T1000 (cell line): ENCODE measurements at places on chromosomes 13 and 19.

- no peak for DNase-seq
Measured at GRCh38 chr13:80116107-80116506, 224.8 kb downstream of the SPRY2 start.

GRCh38 chr19:2590630-2591399 lies 111.7 kb downstream of the GNG7 start:
- DNase-seq: no peak

DNA sequence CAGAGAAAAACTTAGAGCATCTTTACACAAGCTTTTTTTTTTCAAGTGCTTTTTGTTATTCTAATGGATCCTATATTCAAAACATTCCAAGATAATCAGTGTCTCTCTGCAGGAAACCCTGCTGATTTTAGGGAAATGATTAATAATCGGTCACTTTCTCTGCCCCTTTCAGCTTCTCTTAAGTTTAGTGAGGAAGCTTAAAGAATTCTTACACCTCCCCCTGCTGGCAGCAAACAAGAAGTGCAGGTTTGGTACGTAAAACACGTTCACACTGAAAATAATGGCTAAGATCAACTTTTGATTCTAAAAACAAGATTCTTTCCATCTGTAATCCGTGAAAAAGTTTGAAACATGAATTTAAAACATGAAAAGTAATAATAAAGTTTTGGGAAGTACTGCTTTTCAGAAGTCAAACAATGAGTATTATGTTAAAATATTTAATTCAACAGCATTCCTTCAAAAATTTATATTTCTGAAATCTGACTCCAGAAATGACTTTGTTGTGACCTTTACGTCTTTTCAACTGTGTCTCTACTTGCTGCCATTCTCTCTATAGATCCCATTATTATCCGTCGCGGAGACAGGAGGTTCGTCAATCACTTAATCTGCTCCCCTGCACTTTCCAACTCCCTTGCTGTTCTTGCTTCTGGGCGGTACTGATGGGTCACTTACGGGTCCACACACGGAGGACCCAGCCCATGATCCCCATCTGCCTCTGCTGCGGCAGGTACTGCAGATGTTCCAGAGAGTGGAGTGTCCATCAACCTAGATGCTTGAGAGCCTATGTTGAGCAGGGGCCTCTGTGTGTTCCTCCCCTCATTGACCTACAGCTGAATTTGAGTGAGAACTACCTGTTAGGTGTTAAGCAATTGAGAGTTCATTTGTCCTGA lies 203.1 kb upstream of the EDNRB start:
- no peak for DNase-seq

GRCh38 chr13:33913829-33914228 lies 95.9 kb downstream of the RFC3 start:
- DNase-seq: no peak

DNA sequence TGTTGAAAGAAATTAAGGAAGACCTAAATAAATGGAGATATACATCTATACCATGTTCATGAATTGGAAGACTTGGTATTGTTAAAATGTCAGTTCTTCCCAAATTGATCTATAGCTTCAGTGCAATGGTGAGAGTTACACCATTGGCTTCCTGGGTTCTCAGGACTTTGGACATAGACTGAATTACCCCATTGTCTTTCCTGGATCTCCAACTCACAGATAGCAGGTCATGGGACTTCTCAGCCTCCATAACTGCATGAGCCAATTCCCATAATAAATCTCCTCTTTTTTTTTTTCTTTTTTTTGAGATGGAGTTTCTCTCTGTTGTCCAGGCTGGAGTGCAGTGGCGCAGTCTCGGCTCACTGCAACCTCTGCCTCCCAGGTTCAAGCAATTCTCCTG lies 38.7 kb downstream of the CCNE1 start:
- DNase-seq: no peak

DNA sequence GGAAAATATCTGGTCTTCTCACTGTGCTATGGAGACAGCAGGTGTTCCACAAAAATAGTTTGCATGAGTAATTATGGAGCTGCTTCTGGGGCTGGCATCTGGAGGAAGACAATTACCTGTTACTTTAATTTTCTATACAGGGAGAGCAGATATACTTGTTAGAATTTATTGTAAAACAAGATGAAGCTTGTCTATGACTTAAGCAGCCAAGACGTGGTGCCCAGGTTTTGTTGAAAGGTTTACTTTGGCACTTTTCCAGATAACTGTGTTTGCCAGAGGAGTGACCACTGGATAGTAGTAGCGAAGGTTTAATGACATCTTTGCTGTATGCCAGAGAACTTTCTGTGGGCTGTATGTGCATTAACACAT lies 134.5 kb upstream of the KL start:
- DNase-seq: no peak

DNA sequence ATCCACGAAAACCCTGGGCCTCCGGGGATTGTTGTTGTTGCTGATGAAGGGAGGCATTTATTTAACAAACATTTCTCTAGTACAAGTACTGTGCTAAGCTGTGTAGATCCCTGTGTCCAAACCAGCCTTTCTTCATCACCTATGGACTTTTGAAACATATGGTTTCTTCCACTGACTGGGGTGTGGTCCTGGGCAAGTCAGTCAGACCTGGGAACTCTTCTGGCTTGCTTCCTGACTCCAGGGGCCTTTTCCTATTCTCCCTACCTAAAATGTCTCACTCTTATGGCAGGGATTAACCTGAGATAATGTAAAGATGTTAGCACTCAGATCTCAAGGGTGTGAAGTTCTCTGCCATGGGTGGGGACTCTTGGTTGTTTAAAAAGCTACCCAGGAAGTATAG lies 46.8 kb downstream of the EFNB2 start:
- no peak for DNase-seq

GRCh38 chr13:42214446-42214845 lies 57.5 kb upstream of the AKAP11 start:
- DNase-seq: no peak
